ENCODE measurements at places on chromosomes 3 and 15.

DNA sequence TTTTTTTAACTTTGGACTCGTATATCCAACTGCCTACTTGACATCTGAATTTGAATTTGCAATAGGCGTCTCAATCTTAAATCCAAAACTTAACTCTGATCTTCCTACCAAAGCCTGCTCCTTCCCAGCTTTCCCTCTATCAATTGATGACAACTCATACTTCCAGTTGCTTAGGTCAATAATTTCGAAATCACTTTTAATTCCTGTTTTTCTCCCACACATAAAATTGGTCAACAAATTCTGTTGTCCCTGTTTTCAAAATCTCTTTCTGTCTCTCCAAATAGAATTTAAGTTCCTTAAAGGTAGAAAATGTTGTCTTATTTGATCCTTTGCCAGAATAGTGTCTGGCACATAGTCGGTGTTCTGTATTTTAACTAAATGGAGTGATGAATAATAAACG lies 332.4 kb downstream of the SATB1 start:
- no peak for DNase-seq

GRCh38 chr3:160703974-160704373 lies 27.0 kb downstream of the ARL14 start:
- no peak for DNase-seq

DNA sequence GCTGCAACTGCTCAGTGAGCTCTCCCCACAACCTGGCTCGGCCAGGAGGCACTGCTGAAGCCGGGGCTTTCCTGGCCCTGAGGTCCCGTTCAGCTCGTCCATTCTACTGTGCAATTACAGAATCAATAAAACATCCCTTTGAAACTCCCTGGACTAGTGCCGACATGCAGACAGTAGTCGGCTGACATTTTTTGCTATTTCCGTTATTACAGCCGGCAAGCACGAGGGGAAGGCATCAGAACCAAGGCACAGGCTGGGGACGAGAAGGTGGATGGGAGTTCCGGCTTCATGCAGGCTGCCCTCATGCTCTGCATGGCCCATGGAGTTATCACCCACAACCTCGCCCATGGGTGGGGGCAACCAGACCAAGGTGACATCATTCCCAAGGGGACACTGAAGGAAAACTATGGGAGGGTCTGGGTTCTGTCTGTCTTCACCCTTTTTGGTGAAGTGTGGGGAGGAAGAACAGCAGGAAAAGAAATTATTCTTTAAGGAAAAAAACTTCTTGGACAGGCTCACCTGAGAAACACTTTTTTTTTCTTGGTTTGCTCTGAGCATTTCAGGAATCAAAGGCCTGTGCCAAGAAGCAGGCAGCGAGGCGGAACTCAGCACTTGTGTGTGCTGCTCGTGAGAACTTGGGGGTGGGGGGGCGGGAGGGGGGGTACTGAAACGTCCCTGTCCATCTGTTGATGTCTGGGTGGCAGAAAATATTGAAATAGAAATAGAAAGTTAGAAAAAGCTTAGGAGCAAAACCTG lies 154.5 kb downstream of the FOXP1 start:
- DNase-seq = no peak

- DNase-seq = no peak
Observed at GRCh38 chr3:61666615-61667330, 105.4 kb downstream of the PTPRG start.

DNA sequence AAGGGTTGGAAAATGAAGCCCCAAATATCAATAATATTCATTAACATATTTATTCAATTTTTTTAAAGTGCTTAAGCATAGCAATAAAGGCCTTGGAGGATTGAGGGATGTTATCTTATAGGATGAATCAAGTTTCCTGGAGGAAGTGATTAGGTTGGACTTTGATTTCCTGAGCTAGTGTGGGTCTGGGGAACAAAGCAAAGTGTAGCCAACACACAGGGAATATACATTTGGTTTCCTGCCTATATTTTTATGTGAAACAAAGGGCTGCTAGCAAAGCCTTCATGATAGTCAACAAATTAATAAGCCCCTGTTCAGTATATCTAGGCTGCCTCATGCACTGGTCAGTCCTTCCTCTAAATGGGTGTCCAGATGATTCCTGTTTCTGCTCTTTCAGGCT lies 261.1 kb upstream of the IL12A start:
- no peak for DNase-seq

DNA sequence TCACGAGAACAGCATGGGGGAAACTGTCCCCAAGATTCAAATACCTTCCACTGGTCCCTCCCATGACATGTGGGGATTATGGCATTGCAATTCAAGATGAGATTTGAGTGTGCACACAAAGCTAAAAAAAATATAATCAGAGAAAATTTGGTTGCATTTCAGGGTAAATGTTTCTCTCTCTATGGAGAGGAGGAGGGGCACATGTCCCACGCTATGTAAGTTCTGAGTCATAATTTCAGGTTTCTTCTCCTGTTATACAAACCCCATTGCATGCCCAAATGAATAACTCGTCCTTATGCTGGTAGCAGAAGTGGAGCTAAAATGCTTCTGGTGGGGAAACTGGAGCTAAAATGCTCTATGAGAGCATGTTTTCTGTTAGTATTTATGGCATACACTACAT lies 209.7 kb upstream of the DCBLD2 start:
- no peak for DNase-seq

DNA sequence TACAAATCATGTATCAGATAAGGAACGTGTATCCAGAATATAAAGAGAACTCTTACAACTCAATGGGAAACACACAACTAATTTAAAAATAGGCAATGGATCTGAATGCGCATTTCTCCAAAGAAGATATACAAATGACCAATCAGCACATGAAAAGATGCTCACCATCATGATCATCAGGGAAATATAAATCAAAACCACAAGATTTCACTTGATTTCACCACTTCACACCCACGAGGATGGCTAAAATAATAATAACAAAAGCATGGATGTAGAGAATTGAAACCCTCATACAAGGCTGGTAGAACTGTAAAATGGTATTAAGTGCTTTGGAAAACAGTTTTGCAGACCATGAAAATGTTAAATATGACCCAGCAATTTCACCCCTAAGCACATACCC lies 26.7 kb upstream of the SLC12A8 start:
- DNase-seq = no peak

DNA sequence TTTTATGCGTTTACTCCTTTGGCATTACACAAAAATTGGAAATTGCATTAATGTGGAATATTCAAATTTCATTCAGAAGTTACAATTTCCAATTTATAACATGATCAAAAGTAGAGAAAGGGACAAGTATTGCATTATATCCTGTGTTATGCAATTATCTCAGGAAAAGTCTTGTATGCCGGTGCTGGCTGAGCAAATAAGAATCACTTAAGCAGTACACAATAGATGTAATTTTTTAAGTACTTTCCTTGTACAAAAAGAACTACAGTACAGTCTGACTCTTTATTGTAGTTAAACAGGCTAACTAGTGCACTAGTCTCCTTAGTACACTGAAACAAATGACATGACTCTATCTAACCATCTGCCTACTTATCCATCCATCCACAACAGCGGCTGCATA lies 493.2 kb upstream of the KCNMB2 start:
- DNase-seq = no peak

DNA sequence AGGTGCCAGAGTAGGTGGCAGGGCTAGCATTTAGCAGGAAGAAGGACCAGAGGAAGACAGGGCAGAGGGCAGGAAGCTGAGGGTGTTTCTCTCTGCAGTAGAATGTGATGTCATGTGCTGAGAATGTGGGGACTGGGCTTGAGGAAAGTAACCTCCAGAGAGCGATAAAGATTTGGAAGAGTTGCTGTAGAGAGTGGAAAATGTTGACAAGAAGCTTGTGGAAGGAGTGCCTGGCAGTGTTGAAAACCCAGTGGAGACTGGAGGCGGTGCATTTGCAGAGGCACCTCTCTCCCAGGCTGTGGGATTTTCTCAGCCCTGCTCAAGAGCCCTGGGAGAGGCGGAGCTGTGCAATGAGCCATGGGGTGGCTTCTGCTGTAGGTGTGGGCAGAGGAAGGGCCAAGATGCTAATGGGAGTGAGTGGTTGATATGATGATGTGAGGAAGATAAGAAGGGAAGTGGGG lies 54.8 kb downstream of the MESD start:
- DNase-seq = no peak

GRCh38 chr3:177460047-177460446 lies 262.8 kb upstream of the TBL1XR1 start:
- DNase-seq = no peak

- DNase-seq = no peak
Observed at GRCh38 chr15:55108858-55109518, 87.8 kb downstream of the RSL24D1 start.

DNA sequence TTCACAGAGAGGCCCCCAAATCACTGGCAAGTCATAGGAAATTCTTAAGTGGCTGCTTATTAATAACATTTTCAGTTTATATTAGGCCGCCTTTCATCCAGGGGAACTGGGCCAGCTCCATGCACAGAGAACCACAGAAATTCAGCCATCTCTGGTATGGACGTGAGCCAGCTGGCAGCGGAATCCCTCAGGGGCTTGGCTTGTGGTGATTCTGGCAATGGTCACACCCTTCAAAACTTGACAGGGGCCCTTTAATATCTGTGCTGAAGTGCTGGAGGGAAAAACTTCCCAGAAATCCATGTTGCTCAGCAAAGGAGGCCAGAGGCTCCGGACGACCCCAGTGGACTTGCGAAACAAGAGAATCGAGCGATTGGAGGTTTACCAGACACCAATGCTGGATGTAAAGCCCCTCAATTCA lies 11.3 kb downstream of the PRICKLE2 start:
- DNase-seq = no peak

- no peak for DNase-seq
Observed at GRCh38 chr15:23642413-23643044, 5.1 kb downstream of the MAGEL2 start.

GRCh38 chr15:93770788-93771187 lies 460.6 kb upstream of the MCTP2 start:
- DNase-seq = no peak

DNA sequence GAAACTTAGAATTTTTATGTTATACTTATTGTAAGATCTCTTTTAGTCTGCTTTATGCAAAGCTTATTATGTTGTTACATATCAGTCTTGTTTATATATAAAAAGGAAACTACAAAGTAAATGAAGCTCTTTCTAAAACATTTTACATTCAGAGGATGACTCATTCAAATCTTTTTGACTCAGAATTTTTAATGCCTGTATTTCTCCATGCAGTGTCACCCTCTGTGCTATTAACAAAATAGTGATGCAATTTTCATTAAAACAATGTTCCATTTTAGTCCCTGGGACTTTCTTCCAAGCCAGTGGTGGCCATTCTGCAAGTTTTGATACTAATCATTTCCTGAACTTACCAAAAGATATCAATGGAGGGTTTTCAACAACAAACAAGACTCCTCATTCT lies 216.1 kb downstream of the NAALADL2 start:
- no peak for DNase-seq

DNA sequence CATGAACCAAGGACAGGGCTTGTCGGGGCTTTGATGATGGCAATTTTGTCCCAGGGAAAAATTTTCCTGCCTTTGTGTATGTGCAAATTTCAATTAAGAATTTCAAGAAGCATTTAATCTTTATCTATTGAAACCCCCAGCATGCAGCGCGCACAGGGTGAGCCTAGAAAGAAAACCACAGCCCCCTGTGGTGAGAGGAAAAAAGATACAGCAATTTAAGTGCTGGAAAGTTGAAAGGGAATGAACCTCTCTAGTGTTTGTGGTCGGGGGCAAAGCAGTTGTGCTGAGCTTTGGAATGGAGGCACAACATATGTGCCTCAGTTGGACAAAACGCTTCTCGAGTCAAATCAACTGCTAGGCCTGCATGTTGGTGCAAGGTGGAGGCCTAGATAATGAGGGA lies 111.8 kb upstream of the C15orf61 start:
- DNase-seq = no peak

GRCh38 chr3:172391592-172392302 lies 56.5 kb downstream of the GHSR start:
- DNase-seq = no peak

DNA sequence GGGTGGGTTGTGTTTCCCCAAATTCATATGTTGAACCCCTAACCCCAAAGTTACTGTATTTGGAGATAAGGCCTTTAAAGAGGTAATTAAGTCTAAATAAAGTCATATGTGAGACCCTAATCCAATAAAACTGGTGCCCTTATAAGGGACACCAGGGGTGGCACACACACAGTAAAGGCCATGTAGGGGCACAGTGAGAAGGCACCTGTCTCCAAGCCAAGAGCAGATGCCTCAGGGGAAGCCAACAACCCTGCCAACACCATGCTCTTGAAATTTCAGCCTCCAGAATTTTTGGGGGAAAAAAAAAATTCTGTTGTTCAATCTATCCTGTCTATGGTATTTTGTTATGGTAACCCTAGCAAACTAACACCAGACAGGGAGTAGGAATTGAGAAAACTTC lies 1.5 kb upstream of the GMNC start:
- DNase-seq = no peak

DNA sequence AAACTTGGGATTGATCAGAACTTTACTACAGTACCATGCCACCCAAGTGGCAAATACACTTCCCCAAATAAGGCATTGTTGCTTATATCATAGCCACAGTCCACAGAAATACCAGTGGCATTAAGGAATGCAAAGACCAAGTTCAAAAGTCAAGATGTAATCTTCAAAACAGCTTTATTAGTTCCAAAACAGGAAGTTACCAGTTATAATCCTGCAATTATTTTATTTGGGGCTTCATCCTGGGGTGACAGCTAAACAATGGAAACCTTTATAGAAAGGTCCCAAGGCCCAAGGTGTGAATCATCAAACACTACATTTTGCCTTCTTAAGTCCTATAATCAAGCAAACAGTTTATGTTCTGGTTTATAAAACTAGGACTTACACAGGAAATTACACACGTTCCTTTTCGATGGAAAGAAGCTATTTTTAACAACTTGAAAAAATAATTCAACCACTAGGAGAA lies 30.3 kb upstream of the RNF7 start:
- no peak for DNase-seq

DNA sequence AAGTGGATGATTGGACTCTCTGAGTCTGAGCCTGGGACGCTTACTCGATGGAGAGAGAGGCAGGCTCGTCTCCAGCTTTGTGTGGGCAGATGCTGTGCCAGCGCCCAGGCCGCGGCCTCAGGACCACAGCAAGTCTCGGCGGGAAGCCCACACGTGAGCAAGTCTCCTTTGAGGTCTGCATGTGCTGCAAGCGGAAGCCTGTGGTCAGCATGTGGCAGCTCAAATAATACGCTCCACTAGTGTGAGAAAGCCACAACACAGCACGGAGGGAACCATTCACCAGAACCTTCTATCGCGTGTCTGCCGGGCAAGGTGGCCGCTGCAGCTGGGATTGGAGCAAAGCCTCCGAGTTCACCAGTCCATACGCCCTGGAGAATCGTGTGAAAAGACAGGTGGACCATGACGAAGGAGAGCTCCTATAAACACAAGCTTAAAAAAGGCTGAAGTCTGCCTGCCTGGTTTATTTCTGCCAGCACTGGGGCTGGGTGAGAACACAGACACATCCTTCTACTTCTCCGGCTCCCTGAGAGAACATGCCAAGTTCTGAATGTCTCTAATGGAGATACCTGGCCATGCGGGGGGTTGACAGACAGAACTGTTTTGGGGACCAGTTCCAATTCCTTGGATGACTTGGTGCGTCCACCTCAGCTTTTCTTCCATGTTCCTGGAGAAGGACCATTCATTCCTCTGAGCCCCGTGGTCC lies 82.0 kb upstream of the LRIG1 start:
- no peak for DNase-seq

GRCh38 chr3:140117096-140117526 lies 182.1 kb downstream of the CLSTN2 start:
- no peak for DNase-seq
